Epithelial cell of proximal tubule (primary cell): ENCODE measurements at places on chromosomes 5 and 9. TPM values are rescaled to one million over a fixed set of nuclear protein-coding genes. Genes with fewer than 3 reads are reported as not detected.

The THOC3 gene
- 75.5 and 148 TPM in 2 replicates for total RNA-seq

The IL33 gene
- 1.3 TPM in 1 of 2 replicates, not detected in the other for total RNA-seq

The NDUFS6 gene
- total RNA-seq, result 146 and 181 TPM in 2 replicates

The FGF18 gene
- total RNA-seq, result not detected in 2 replicates

- DNase-seq, result no peak
These were observed 17.0 kb downstream of the FRMPD1 start for GRCh38 chr9:37667706-37668105.

DNA sequence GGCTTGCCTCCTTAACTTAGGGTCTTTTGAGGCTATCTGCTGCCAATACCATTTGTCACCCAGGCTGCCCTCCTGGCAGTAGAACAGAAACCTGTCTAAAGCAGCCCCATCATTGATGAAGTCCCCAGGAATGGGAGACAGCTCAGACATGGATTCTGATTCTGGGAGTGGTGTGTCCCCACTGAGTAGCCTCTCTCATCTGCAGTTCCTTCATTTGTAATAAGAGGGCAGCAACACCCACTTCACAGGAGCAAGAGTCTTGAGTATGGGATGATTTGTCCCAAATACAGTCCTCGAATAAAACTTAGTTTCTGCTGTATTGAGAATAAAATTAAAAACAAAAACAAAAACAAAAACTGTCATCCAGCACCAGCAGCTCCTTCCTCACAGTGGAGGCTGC lies 167.6 kb downstream of the ASTN2 start:
- DNase-seq, result no peak
